Hematopoietic multipotent progenitor cell treated with erythropoietin and hydrocortisone succinate and interleukin-3 and kit ligand, for 6 days (in vitro differentiated cells): ENCODE measurements at places on chromosomes 7 and 10.

GRCh38 chr7:84700563-84701370 lies 486.1 kb downstream of the SEMA3D start:
- DNase-seq, result no peak

GRCh38 chr7:111528331-111528730 lies 34.0 kb downstream of the IMMP2L start:
- no peak for DNase-seq

DNA sequence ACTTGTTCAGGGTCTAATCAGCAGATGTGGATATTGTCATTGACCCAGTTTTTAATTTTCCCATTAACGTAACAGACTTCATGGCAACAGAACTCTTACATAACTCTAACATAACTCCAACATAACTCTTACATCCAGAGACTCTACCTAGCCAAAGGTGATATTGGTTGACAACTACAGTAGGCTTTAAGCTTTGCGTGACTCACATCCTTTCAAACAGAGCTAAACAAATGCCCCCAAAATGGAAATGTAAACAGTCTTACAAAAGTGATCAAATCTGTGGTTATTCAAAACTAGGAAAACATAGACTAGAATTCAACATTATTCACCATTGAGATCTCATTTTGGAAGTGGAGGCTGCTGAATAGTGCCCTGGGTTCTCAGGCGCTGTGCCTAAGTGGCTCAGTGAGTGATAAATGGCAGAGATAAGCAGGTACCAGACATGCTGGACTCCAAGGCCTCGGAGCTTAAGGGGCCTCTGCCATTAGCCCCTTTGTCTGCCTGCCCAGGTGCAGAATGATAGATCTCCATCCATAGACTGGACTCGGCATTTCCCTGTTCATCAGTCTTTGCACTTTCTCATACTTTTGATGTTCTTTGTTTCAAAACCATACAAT lies 34.3 kb upstream of the BTBD16 start:
- DNase-seq, result no peak

GRCh38 chr7:69843653-69844052 lies 245.4 kb downstream of the AUTS2 start:
- DNase-seq, result no peak

GRCh38 chr7:28621369-28621841 lies 209.1 kb downstream of the CREB5 start:
- DNase-seq, result no peak

- DNase-seq, result no peak
Measured at GRCh38 chr7:94912085-94912484, 4.7 kb downstream of the PPP1R9A start.

GRCh38 chr10:118145256-118145655 lies 98.5 kb upstream of the RAB11FIP2 start:
- no peak for DNase-seq

GRCh38 chr10:106175760-106176377 lies 988.6 kb downstream of the SORCS1 start:
- DNase-seq, result peak; percentile 33

GRCh38 chr10:110710621-110711020 lies 66.5 kb downstream of the RBM20 start:
- no peak for DNase-seq

GRCh38 chr7:137592232-137592896 lies 248.8 kb upstream of the PTN start:
- DNase-seq, result peak; percentile 65

DNA sequence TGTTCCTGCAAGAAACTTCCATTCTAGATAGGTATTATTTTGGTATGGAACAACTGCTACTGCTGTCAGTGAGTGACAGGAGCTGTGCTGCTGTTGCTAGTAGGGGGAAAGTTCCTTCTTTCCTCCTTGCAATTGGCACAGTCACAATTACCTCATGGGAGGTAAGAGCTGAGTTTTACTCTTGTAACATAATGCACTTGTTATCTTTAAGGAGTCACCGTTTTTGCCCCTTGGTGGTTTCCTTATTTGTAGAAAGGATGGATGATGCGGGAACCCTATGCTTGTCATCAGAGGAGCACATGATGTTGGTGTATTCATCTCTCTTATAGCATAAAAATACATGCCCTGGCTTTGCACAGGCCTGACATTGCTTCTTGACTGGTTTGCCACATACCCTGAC lies 234.7 kb upstream of the NPY start:
- DNase-seq, result no peak

DNA sequence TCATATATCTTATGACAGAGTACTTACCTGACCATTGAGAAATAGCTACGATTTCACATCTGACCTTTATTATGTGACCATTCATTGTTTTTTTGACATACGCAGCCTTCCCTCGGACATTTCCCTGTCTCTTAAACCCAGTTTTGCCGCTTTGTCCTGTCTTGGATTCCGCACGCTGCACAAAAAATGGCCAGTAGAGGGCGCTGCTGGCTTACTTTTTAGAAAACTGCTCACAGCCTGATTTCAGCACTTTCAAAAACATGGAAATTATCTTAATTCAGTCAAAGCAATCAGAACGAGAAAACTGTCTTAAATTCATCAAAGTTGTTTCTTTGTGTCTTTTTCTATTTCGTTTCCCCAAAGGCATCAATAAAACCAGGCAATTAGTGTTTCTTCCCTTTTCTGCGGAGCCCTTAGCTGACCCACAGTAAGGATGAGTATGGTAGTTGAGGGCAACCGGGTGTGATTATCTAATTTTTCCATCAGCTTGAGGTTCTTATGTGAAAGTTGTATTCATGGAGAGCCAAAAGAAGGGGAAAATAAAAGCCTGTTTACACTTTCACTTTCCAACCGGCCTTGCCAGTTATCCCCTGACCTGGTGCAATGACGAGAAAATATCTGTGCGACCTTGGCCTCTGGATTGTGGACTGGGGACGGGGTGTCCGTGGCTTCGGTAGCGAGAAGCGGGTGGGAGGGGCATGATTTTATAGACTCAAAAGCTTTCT lies 144.4 kb downstream of the DYNC1I1 start:
- peak; percentile 81 for DNase-seq

GRCh38 chr7:87106974-87107612 lies 45.2 kb upstream of the DMTF1 start:
- peak; percentile 25 for DNase-seq

- DNase-seq, result no peak
Measured at GRCh38 chr7:14023838-14024237, 34.4 kb upstream of the ETV1 start.

DNA sequence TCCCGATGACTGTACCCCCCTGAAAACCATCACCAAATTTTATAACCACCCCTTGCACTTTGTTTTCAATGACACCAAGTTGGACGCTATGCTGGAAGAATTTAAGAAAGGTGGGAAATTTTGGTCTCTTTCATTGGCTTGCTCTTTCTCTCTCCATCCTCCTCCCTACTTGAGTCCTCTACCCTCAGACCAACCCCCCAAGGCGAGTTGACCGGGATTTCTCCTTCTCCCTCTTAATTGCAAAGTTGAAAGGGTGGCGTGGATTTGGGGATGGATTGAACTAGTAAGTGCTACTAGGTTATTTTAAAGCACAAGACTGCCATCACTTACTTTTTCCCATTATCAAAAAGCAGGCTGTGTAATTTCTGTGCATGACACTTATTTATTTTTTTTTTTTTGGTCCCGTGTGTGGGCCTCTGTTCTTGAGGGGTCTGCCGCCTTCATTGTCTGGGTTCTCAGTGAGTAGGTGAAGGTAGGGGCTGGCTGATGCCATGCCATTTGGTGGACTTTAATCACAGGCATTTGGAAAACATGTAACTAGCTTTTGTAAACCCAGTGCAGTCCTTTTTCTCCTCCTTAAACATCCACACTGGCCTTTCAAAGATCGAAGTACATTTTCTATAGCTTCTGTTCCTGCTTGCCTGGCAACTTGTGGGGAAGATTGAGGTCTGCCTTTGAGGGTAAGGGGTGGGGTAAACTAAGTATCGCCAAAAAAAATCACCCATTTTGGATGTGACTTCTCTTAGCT lies 2.1 kb downstream of the CNNM2 start:
- DNase-seq, result peak; percentile 24
